ENCODE measurements at places on chromosomes 7 and 10.
A peak's percentile ranks its signal among the peaks of the same experiment; 100 is the strongest.

GRCh38 chr7:107743567-107744344 lies at the start of gene CBLL1:
Gene CBLL1, plus strand, starts transcription at chr7:107744142. Its CDS starts 22 bp downstream, at chr7:107744164.
- DNase-seq = peak; percentile 99

- peak; percentile 66 for DNase-seq
Measured at GRCh38 chr7:98107313-98107721, 655 bp downstream of the LMTK2 start.

- no peak for DNase-seq
Measured at GRCh38 chr7:44325201-44325671, at the start of gene CAMK2B. Gene CAMK2B, minus strand, starts transcription at chr7:44325594. Its CDS starts 173 bp downstream, at chr7:44325421.

- no peak for DNase-seq
Measured at GRCh38 chr10:131574363-131574706, 262.8 kb upstream of the TCERG1L start.

GRCh38 chr10:106929291-106929895 lies 235.1 kb downstream of the SORCS1 start:
- DNase-seq = no peak

- DNase-seq = no peak
Measured at GRCh38 chr7:11709196-11709595, 122.8 kb downstream of the THSD7A start.

- DNase-seq = no peak
Measured at GRCh38 chr10:69748621-69749020, 53.1 kb upstream of the COL13A1 start.

DNA sequence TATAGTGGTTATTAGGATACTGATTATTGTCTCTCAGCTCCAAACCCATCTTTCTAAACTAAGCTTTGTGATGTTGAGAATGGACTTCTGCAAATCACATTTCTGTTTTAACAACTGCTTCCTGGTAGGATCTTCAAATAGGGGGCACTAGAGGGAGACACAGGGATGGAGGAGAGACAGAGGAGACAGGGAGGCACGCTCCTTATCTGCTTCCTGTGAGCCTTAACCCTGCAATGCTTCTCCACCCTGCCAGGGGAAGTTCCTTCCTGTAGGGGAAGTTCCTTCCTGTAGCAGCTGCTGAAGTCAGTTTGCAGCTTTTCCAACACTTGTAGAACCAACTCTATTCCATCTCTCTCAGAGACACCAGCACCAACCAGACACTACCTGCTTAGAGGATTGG lies 847.2 kb downstream of the CCSER2 start:
- no peak for DNase-seq

DNA sequence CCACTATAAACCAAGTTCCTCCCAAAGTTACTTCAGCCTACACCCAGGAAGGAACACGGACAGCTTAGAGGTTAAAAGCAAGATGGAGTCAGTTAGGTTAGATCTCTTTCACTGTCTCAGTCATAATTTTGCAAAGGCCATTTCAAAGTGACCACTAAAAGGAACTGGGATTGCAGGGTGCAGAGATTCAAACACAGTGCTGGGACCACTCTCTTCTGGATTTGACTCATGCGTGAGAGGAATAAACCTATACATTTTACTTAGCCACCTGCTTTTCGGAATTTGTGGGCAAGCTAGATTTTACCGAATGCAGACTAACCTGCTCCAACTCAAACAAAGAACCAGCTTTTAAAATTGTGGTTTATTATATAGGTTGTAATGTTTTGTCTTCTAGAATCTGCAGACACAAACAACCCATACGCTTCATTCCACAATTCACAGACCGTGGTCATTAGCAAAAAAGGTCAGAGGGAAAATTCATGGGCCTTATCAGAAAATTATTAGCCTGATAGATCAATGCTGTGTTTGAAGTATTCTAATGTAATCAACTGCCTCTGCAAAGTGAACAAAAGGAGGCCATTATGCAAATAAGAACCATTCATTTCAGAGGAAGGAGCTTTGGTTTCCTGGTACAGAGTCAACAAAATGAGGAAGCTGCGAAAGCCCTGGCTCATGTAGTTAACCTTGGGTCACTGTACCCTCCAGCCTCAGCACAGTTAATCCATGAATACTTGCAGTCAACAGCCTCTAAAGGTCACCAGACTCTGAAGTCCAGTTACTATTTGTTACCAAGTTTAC lies 342.7 kb upstream of the KLF6 start:
- no peak for DNase-seq

- DNase-seq = no peak
Measured at GRCh38 chr10:127451628-127452027, 97.5 kb upstream of the NPS start.

GRCh38 chr10:2658780-2659179 lies 408.6 kb upstream of the PFKP start:
- DNase-seq = no peak

DNA sequence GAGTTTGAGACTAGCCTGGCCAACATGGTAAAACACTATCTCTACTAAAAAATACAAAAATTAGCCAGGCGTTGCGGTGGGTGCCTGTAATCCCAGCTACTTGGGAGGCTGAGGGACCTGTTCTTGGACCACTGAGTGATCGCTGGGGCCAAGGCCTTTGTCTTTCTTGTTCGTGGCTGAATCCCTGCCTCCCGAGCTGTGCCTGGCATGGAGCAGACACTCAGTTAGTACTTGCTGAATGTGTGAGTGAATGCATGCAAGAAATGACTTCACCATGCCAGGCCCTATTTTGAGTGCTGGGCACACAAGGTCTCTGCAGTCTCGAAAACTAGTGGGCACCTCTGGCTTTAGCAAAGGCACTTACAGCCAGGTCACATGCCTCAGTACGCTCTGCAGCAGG lies 85.1 kb downstream of the HIP1 start:
- DNase-seq = no peak

GRCh38 chr10:34081347-34081743 lies 733.8 kb downstream of the PARD3 start:
- no peak for DNase-seq

GRCh38 chr7:105191331-105191730 lies 177.3 kb downstream of the KMT2E start:
- DNase-seq = no peak

- no peak for DNase-seq
Measured at GRCh38 chr10:96598846-96599245, 12.0 kb upstream of the TM9SF3 start.

DNA sequence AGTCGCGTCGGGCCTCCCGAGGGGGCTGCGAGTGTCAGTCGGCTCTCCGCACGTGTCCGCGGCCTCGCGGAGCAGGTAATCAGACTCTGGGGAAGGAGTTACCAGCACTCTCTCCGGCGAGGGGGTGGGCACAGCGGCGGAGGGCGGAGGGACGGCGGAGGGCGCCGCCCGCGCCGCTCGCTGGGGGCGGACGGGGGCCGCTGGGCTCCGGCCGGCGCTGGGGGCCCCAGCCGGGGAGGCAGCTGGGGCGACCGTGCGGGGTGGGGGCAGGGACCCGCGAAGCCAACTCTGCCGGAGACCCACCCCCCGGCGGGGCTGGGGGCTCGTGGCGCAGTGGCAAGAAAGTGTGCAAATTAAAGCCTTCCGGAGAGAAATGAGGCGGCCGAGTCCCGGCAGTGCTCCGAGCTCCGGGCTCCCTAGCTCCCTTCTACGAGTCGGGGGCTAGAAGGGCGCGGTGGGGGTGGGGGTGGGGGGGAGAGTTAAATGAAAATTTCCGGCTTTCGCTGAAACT lies at the start of gene CDK6:
Gene CDK6, minus strand, starts transcription at position 85 of the 511 bp plus-strand sequence. CDS start 3,250 bp downstream, outside the sequence.
- peak; percentile 85 for DNase-seq

DNA sequence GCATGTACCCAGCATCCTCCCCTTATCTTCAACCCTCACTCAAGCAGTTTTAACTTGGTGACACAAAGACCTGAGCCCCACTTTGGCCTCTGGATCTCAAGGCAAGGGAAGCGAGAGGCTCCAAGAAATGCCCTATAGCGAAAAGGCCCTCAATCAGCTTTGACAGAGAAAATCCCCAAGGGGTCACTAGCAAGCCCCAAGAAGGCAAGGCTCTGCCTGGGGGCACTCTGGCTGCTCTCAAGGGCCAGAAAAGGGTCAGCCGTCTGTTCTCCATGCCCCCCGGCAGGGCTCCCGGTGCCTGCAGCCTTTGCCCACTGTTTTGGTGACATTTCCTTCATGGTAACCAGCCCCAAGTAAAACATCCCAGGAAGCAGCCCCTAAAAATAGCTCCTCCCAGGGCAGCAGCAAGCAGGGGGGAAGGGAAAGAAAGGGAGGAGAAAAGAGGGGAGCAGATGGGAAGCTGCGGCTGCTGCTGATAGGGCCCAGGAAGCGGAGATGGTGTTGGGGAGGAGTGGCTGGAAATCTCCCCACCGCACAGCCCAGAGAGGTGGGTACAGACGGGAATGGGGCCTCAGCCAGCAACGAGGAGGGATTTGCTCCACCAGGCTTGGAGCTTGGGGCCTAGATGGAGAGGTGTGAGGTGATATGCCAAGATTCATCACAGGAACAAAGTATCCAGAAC lies 7.1 kb downstream of the CAMK2G start:
- DNase-seq = no peak

DNA sequence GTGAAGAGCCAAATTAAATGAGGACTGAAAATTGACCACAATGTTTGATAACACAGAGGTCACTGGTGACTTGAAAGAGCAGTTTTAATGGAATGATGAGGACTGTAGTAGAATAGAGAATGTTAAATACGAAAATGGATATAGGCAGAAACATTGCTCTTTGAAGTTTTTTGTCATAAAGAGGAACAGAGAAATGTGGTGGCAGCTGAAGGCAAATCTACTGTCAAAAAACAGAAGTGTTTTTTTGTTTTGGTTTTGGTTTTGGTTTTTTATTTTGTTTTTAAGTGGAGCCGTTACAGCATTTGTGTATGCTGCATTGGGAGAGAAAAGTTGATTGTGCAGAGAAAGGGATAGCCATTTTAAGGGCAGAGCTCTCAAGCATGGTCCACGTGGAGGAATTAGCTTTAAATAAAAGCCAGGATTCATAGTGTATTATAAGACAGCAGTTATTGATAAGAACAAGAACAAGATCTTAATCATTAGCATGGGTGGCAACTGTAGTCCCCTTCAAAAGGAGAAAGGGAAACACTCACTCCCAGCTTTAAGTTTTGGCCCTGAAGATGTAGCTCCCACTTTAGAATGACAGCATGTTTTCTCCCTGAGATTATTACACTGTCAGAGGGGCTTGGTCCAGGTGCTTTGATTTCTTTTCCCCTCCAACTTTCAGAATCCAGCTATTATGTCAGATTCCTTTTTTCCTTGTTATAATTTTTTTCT lies 156.7 kb upstream of the BET1 start:
- peak; percentile 86 for DNase-seq

- DNase-seq = no peak
Measured at GRCh38 chr7:128701062-128701785, 29.1 kb downstream of the GARIN1A start.

GRCh38 chr7:122290476-122290875 lies 14.1 kb downstream of the FEZF1 start:
- DNase-seq = no peak

GRCh38 chr10:53052521-53053164 lies 280.1 kb upstream of the MBL2 start:
- no peak for DNase-seq

DNA sequence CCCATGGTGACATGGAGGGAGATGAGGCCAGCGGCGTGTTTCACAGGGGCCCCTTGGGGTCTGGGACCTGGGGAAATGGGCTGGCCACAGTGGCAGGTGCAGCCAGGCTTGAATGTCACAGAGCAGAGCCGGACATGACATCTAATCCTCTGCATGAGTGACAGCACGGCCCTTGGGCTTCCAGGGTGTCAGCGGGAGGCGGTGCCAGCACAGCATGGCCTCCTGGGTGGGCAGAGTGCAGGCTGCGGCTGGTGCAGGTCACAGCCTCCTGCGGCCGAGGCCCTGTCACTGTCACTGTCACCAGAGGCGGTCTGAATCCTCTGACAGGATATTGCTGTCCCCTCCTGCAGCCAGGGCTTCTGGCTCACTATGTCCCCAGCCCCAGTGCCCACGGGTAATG lies 18.2 kb downstream of the BHLHA15 start:
- DNase-seq = no peak

DNA sequence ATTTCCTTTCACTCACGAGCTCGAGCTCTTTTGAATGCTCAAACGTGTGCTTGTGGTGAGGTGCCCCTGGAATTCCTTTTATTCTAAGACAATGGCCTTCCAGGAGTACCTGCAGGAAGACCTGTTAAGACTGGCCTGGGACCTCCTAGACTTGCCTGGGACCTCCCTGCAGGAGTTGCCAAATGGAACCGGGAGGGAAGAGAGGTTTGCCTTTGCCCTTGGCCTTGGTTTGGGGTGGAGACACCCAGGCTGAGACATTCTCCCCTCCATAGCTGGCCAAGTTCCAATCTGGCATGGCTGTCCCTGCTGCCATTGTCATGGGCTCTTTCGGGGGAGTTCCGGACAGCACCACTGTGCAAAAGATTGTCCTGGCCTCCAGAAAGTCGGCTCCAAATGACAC lies 39.7 kb downstream of the DNAJB12 start:
- no peak for DNase-seq

- no peak for DNase-seq
Measured at GRCh38 chr10:31158011-31158658, 126.5 kb upstream of the ZNF438 start.

DNA sequence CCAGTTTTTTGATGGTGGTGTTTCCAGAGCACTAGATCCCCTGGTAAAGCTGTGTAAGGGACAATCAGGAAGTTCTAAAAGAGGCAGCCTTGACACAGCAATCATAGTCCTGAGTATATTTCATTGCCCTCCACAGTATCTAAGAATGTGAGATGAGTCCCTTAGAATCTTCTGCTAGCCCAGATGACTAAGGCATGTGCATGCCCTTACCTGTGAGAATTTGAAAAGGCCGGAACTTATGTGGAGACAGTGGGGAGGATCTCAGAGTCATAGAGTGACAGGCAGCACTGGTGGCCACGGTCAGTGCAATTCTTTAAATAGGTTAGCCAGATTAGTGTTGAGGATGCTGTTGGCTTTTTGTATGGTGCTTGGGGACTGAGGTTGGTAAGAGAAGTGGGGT lies 361.4 kb upstream of the VSTM2A start:
- no peak for DNase-seq

DNA sequence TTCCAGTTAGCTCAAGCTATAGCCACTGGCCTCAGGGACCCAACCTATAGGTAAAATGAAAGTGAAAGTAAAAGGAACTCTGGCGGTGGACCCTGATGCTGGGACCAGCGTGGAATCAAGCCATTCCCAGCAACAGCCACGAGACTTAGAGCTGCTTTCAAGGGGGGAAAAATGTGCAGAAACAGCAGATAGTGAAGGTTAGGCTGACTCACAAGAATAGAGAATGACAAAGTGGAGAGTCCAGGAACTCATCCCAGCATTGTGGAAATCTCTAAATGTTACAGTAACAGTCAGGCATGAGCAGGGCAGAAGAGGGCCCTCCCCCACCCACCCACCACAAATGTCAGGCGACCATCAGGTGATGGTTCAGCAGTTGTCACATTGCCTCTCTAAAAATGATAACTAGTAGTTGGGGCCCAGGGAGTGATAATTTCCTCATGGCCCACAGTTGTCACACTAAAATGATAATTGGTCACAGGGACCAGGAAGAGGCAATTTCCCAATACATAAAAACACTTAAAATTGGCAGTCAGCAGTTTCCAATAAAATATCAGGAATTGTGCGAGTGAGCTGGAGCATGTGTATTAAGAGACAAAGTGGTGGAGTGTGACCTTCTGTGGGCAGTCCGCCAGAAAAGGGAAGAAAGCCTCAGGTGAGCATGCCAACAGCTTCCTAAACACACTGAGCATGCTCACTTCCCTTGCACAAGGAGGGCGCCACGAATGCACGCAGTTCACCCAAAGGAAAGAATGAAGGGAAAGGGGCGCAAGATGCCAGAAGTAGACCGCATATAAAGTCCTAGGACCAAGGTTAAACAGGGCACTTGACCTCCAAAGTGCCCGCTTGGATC lies 129.8 kb upstream of the PPP1R3A start:
- DNase-seq = no peak
